Fibroblast of gingiva (primary cell): ENCODE measurements at places on chromosomes 5 and 9.

DNA sequence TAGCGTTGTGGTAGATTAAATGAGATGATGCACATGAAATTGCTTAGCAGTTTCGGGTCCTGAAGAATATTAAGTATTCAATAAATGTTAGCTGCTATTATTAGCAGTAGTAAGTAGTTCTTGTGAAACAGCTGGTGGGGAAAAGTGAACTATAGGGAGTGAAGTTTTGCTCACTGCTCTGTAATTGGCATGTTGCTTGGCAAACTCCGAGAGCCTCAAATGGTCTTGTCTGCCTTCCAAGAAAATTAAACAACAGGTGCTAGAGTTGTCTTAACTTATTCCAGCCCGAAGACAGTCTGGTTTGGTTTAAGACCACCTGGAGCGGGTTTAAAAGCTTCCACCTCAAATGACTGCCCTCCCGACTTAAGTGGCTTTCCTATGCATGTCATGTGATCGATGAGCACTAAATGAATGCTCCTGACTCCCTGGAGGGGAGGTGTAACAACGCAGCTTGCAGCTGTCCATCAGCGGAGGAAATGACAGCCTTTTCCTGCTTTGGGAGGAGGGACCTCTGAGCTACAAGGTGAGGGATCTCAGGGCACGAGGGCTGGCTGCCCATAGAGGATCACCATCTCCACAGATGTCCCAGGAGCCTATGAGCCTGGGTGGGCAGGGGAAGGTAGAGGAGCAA is 202.9 kb upstream of the PANK3 start:
- DNase-seq, result no peak

GRCh38 chr5:146745931-146746577 is 132.5 kb downstream of the PPP2R2B start:
- DNase-seq, result no peak

GRCh38 chr9:95129476-95130291 is 187.8 kb downstream of the FANCC start:
- no peak for DNase-seq

- no peak for DNase-seq
These were observed 241.9 kb upstream of the TARS1 start for GRCh38 chr5:33198836-33199235.

DNA sequence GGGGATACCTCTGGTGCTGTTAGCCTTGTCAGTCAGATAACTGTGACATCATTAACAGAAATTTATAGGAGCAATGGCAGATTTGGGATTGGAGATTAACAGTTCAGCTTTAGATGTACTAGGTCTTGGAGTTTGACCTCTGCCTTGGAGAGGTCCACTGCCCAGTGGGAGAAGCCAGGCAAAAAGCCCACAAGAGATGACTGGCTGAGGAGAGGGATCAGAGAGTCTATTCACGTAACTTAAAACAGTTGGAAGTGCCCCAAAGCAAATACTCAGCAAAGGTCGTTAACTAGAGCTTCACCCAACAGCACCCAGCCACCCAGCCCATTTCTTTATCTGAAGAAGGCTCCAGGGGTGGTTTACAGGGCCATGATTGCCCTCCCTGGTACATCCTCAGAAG is 232.7 kb upstream of the PPP1R2B start:
- no peak for DNase-seq

DNA sequence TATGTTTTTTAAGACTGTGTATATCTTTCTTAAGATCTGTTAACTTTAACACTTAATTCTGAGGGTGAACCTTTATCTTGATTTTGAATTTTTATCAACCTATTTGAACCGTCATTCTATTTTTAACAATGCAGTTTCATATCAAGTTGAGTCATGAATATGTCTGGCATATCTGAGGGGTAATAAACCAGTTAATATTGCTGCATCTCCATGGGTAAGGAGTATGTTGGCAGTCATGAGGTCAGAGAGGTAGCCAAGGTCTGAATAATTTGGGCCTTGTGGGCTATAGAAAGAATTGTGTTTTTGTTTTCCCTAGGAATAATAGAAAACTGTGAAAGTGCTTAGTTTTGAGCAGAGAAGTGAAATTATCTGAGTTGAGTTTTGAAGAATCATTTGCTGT is 419.0 kb downstream of the PLK2 start:
- no peak for DNase-seq

- peak; percentile 29 for DNase-seq
These were observed 26.3 kb upstream of the GABRP start for GRCh38 chr5:170757182-170757601.

DNA sequence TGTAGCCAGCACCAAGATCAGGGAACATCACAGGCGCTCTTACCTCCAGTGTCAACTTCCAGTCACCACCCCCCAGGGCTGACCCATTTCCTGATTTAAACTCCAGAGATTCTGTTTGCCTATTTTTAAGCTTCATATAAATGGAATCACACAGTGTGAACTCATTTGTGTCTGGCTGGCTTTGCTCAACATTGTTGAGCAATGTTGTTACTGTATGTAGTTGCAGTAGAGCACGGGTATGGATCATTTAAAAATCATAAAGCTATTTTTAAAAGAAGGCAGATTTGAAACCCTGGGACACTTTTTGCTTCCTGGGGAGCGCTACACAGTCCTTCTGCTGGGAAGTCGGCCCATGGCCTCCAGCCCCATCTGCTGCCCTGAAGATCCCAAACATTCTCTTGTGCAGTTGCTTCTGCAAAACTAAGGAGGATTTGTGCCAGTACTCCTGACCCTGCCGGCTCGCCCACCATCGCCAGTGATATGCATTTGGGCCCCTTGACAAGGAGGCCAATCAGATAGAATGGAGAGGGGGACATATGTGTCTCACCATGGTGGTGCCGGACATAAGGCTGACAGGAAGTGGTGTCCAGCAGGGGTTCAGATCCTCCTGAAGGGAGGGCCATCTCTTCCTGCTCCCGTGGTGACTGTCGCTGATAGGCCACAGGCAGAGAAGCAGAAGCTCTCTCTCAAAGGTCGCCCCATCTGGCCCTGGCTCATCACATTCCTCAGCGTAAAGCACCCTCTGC is 13.3 kb downstream of the DCANP1 start:
- peak; percentile 40 for DNase-seq
